ENCODE measurements at places on chromosomes 6 and 20.

DNA sequence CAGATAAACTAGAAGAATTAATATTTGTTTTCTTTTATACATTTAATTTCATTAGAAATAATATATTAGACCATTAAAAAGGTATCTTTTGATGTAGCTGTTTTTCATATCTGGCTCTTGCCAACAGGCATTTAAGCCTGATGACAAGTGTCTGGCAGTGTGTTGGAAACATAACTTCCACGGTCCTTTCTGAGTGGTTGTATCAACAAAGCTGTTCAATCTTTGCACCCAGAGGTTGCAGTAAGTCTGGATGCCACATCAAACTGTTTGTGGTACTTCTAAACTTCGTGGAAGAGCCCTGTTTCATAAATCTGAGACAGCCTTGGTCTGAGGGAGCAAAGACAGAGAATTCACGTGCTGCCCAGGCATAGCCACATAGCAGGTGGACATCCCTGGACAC lies 197.4 kb downstream of the TRDN start:
- no peak for DNase-seq

DNA sequence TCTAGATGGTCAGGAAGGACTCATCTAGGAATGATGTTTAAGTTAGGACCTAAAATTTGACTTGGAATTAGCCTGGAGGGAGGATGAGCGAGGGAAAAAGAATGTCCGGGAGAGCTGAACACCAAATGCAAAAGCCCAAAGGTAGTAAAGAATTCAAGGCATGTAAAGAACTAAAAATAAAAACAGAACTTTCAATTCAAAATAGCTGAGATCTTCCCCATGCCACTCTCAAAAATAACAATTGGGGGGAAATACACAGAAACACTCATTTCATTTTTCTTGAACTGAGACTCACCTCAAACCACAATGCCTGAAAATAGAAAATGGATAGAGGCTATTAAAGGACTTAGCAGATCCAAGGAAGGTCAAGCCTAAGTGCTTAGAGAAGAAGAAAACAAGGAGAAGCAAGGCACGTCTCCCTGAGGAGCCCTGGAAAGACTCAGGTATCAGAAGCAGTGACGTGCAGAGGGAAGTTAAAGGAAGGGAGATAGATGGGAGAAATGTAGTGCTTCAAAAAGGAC lies 10.4 kb downstream of the PXT1 start:
- no peak for DNase-seq

DNA sequence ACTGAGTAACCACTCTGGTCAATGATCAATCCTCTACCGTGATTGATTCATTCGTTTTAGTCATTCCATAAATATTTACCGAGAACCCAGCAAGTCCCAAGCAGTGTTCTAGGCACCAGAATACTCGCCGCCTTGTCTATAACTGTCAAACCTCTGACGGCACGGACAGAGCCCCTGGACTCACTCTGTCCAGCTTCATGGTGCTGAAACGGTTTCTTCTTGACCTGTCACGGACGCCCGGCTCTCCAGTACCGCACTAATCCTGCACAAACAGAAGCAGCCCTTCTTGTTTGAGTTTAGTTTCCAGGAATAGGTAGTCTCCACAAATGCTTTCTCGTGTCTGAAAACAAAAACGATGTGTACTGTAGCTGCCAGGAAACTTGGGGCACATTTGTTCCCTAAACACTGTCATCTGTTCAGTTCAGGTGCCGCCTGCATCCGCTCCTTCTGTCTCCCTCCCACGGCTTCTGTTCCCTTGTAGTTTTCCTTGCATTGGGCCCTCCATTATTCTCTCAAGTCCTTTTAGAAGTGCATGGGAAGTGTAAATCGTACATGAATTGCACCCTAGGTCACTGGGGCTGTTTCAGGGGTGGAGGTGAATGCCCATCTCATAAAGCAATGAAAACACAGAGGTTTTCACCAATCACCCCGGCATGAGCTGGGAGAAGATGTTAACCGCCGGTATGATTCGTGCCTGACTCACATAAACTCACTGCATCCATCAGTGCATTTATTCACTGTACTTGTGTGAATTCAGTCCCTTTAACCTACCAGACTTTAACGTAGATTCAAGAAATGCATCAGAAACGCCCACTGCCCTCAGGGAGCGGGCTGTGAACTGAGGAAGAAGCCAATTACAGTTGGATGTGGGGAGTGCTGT lies 209.3 kb upstream of the CDH4 start:
- no peak for DNase-seq

DNA sequence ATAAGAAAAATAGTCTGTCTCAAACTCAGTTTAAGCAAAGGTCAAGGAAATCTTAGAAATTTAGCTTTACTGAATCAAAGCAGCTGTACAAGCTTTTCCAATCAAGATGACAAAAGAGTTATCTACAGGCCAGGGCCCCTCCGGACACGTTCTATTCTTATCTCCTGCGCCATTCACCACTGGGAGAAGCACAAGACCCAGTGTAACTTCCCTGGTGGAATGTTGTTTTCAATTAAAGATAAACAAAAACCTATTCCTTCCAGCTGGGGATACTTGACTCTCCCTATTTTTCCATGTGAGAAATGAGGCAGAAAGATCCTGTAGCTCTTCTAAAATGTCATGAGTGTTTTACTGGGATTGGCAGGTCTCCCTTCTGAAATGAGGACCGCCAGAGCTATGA lies 123.3 kb downstream of the TBX18 start:
- DNase-seq = no peak

DNA sequence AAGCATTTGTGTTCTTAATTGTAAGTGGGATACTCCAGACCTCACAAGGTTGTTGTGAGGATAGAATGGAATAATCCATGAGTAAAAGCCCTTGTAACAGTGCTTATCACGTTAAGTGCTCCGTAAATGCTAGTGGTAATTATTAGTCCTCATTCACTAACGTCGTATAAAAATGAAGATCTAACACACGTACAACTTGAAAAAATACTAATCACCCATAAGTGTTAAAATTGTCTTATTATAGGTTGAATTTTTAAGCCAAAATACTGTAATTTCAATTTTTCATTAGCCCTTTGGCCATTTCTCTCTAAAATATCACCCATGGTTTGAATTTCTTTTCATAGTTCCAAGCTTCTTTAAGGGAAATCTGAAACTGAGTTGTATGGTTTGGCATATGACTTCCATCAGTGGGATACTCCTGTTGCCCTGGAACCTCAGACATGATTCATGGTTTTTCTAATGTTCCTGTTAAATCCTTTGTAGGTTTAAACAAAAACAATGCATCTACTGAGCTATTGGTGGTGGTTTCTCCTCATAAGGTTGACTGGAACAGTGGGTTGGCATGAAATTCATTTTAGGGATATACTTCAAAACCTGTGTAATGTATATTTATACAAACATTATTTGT lies 19.1 kb downstream of the XRN2 start:
- DNase-seq = no peak

- DNase-seq = no peak
Observed at GRCh38 chr20:18403269-18403668, 63.6 kb downstream of the DZANK1 start.
